H4 (cell line): ENCODE measurements at places on chromosomes 2 and 18. TPM values are rescaled to one million over a fixed set of nuclear protein-coding genes. Genes with fewer than 3 reads are reported as not detected.

Gene SPEG
- 2.5 and 3.7 TPM in 2 replicates for total RNA-seq

DNA sequence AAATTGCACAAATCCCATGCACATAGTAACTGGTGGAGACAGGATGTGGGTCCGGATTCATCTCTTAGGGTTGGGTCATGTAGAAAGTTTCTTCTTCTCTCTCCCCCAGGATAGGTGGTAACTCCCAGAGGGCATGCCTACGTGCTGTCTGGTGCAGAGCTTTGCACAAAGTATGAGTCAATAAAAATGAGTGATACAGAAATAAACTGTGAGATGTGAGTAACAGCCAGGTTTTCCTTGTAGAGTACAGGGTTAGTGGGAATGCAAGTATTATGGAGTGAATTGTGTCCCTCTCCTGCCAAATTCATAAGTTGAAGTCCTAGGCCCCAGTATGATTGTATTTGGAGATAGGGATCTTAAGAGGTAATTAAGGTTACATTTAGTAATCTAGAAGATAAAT lies 289.4 kb downstream of the ALK start:
- DNase-seq, result no peak

DNA sequence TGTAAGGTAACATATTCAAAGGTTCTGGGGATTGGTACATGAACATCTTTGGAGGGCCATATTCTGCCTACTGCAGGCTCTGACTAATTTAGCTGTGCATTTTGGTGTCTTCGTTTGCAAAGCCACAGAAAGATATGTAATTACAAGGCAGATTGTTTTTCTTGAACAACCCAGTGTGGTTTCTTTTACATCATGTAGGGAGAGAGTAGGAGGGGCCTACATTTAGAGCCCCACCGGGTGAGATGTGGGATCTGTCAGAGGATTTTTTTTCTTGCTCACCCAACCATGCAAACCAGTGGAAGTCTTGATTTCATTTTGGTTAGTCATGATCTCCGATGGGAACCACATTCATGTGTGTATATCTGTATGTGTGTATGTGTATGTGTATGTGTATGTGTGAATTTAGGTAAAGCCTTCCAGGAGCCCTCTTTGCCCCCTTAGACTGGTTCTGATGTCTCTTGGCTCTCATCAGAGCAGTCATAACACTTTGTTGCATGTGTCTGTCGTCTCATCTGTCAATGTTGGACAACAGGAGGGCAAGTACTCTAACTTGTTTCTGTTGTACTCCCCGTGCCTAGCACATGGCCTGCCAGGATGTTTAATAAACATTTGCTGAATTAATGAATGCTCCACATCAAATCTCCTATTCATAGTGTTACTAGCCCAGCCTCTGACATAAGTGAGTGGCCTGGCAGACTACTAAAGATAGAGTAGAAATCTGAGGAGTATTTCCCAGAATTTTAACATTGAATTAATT lies 239.9 kb downstream of the MTX2 start:
- peak; percentile 83 for DNase-seq

GRCh38 chr2:191385416-191386160 lies 140.4 kb downstream of the MYO1B start:
- DNase-seq, result no peak
